ENCODE measurements at places on chromosomes 13 and 19.
A peak's percentile ranks its signal among the peaks of the same experiment; 100 is the strongest.

DNA sequence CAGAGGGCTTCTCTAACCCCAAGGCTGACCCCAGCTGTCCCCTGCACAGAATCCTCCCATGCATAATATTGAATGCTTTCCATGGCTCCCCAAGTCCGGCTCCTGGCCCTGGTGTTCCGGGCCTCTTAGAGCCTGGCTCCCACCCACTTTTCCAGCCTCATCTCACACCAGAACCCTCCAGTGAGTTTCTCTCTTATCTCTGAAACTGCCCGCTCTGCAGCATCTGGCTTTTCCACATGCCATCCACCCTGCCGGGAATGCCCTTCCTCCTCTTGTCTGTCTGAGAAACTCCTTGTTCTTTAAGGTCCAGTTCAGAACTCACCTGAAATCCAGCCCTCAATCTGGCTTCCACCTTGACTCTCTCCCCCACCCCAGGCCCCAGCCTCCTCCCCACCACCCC lies 6.8 kb downstream of the SYNGR4 start:
- no peak for DNase-seq

GRCh38 chr13:102692491-102692826 lies 2.4 kb downstream of the METTL21C start:
- no peak for DNase-seq

DNA sequence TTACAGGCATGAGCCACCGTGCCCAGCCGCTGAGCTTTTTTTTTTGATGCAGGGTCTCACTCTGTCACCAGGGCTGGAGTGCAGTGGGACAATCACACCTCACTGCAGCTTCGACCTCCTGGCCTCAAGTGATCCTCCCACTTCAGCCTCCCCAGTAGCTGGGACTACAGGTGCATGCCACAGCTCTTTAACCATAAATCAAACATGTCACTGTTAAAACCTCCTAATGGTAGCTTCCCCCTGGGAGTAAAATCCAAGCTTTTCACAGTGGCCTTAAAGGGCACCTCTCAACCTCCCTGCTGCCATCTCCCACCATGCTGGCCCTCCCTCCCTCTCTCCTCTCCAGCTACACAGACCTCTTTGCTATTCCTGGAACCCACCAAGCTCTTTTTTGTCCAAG lies 2.0 kb upstream of the GNG14 start:
- no peak for DNase-seq

DNA sequence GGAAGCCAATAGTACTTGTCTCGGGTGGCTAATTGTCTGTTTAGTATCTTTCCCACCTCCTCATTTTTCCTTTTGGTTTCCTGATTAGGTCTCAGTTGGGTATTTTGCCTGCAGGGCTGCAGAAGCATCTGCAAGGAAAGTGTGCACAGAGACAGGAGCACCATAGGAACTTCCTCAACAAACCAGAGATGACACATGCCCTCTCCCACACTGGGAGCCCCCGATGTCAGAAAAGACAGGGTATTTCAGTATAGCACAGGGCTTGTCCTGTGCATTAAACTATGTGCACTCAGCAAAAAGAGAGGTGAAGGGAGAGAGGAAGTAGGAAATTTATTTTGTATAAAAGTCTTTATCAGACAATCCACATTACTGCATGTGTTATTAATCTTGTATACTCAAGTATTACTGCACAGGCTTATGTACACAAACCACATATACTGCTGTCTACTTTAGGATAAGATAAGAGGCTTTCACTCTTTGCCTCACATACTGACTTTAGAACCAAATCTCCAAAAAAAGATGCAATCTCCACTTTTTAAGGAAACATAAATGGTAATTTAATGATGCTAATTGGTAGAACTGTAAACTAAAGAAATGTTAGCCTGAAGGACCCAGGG lies 501.0 kb downstream of the FOXO1 start:
- DNase-seq, result no peak

GRCh38 chr19:18650468-18651041 lies 13.7 kb downstream of the KLHL26 start:
- no peak for DNase-seq

DNA sequence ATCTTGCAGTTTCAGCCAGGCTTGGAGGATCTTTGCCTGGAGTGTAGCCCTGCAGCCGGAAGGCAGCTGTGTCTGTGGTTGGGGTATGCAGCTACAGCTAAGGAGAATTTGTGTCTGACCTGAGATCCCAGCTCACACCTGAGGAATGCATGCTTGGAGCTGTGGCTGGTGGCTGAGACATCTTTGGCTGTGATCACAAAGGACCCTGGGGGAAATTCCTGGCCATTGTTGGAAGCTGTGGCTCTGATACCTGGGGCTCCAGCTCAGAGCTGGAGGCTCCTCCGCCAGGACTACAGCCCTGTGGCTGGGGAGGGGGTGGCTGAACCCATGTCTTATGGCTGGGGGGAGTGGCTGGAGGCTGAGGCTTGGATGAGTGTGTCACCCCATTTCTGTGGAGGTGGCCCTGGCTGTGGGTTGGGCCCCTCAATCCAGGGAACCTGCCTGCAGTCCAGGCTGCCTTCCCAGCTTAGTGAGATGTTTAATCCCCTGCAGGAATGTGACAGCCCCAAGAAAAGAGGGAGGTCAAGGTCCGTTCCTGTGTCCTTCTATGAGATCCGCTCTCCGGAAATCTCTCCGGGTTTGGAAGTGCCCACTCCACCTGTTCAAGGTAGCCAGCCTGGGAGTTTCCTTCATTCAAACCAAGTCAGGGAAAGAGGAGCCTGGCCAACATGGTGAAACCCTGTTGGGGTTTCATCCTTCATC lies 27.6 kb downstream of the ARHGEF18 start:
- DNase-seq, result no peak

GRCh38 chr19:56765137-56765536 lies 75.4 kb downstream of the PEG3 start:
- no peak for DNase-seq

DNA sequence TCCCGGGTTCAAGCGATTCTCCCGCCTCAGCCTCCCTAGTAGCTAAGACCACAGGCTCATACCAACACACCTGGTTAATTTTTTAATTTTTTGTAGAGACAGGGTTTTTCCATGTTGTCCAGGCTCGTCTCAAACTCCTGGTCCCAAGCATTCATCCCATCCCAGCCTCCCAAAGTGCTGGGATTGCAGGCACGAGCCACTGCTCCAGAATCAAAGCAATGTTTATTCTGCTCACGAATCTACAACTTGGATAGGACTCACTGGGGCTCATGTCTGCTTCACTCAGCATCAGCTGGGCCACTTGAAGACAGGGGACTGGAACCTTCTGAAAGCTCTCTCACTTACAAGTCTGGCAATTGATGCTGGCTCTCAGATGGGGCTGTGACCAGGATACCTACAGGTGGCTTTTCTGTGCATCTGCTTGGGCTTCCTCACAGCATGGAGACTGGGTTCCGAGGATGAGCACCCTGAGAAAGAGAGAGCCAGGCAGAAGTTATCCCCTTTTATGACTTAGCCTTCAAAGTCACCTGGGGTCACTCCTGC lies 8.2 kb upstream of the ZNF792 start:
- no peak for DNase-seq

GRCh38 chr13:101545521-101545920 lies 93.0 kb downstream of the ITGBL1 start:
- DNase-seq, result no peak

- DNase-seq, result no peak
Observed at GRCh38 chr13:113766035-113766800, 7.2 kb downstream of the TMEM255B start.

GRCh38 chr13:20369886-20370361 lies 137.8 kb upstream of the GJB6 start:
- no peak for DNase-seq

DNA sequence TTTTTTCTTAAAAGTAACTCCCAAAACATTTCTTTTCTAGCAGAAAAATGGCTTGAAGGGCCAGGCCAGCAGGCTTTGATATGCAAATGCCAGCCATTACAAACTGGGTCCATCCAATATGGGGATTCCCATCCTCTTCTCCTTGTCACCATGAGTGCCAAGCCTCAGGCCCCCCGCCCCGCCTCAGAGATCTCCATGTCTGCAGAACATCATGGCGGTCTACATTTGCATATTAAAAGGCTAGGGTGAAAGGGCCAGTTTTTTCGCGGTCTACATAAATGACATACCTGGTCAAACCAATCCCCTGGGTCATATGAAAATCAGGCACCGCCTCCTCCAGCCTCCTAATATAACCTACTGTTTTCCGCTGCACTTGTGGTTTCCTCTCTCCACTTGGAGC lies 1327.6 kb downstream of the UQCRFS1 start:
- no peak for DNase-seq

GRCh38 chr13:99982731-99983498 lies 1.3 kb downstream of the ZIC2 start:
- DNase-seq, result no peak

DNA sequence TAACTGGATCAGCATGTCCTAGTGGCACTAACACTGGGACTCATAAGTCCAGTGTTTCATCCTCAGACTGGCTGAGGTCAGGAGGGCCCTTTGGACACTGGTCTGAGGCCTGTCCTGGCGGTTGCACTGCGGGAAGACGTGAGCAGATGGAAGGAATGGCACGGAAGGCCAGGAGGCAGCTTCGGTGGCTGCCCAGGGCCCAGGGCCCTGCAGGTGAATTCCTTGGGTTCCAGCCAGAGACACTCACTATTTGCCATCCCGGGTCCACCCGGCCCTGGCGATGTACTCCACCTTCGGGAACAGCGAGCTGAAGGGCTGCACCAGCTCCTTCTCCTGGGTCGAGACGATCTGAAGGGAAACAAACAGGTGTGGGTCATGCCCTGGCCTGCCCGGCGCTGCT lies 26.3 kb downstream of the DPP9 start:
- no peak for DNase-seq

DNA sequence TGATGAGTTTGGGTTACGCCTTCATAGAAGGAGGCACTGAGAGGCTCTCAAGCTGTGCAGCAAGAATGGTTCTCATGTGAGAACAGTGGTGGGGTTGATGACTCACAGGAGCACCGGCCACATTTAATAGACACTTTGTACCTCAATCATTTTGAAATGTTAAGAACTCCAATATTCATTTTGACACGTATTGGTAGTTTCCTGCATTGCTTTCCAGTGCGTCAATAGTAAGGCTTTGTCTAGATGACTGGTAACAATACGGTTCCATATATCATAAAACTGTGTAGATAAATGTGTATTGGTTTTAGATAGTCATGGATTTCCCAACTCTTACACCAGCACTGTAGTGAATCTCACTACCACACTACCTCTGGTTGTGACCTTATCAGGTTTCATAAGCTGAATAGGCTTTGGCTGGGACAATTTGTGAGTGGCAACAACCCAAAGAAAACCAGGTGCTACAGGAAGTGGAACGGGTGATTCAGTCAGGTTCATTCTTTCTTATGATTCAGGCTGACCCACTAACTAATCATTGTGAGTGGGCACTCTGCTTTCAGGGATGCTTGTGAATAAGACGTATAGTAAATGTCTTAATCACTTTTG lies 362.6 kb downstream of the KLF5 start:
- peak; percentile 87 for DNase-seq

GRCh38 chr19:32651729-32652140 lies 23.2 kb downstream of the ANKRD27 start:
- no peak for DNase-seq

GRCh38 chr19:10432736-10433130 lies 12.4 kb downstream of the PDE4A start:
- no peak for DNase-seq

- DNase-seq, result no peak
Observed at GRCh38 chr13:80871481-80871880, 530.6 kb upstream of the SPRY2 start.

GRCh38 chr19:17409990-17410389 lies 4.6 kb upstream of the BST2 start:
- no peak for DNase-seq

GRCh38 chr13:29760544-29760943 lies 89.9 kb downstream of the UBL3 start:
- DNase-seq, result no peak

- DNase-seq, result no peak
Observed at GRCh38 chr19:11256189-11256588, 6.1 kb downstream of the DOCK6 start.

DNA sequence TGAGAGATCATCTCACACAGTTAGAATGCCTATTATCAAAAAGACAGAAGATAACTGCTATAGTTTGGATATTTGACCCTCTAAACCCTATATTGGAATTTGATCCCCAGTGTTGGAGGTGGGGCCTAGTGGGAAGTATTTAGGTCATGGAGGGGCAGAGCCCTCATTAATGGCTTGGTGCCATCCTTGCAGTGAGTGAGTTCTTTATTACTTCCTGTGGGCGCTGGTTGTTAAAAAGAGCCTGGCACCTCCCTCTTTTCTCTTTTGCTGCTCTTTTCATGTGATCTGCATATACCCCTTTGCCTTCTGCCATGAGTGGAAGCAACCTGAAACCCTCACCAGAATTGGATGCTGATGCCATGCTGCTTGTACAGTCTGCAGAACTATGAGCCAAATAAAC lies 66.8 kb downstream of the TDRD3 start:
- no peak for DNase-seq

DNA sequence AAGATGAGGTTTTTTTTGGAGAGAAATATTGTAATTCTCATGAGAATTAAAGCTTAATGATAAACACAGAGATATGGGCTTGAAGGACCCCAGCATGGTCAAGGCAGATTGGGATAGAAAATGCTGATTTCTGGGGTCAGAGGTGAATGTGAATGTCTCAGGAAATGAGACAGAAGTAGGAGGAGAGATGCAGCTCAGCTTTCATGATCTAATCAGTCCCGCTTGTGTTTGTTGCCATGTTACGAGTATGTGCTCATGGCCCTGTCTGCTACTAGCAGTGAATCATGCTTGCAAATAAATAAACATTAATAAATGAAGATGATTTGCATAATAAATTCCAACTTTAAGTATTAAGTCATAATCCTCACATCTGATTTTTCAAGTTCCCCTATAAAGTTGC lies 23.0 kb upstream of the NDFIP2 start:
- DNase-seq, result no peak

- no peak for DNase-seq
Observed at GRCh38 chr13:99367663-99368448, 60.7 kb upstream of the GPR183 start.

DNA sequence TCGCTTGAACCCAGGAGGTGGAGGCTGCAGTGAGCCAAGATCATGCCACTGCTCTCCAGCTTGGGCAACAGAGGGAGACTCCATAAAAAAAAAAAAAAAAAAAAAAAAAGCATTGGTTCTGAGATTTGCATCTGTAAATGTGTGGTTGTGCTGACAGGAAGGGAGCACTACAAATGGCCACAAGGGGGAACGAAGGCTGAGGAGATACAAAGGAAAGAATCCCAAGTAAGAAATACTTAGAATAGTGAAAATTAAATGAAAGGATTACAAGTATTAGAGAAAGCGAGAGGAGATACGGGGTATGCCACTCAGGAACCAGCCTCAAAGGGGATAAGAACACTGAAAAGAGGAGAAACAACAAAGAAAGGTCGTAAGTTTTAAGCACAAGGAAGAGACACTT lies 284.9 kb downstream of the KLF12 start:
- DNase-seq, result no peak
